ENCODE measurements at places on chromosomes 3 and 15.

DNA sequence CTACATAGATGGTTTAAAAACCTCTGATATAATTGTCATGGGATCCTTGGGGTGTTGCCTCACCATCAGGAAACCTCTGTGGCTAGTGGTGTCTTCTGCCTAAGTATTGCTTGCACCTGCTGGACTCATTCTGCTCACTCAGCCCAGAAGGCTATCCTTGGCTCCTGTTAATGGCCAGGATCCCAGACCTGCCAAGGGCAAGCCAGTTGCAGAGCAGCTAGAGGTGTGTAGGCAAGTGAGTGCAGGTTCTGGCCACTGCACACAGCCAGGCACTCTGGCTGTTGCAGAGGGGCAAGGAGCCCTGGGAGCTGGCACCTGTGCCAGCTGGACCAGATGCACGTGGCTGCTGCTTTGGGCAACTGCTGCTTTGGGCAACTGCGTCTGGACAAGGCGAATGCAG lies 1125.8 kb downstream of the SI start:
- no peak for DNase-seq

DNA sequence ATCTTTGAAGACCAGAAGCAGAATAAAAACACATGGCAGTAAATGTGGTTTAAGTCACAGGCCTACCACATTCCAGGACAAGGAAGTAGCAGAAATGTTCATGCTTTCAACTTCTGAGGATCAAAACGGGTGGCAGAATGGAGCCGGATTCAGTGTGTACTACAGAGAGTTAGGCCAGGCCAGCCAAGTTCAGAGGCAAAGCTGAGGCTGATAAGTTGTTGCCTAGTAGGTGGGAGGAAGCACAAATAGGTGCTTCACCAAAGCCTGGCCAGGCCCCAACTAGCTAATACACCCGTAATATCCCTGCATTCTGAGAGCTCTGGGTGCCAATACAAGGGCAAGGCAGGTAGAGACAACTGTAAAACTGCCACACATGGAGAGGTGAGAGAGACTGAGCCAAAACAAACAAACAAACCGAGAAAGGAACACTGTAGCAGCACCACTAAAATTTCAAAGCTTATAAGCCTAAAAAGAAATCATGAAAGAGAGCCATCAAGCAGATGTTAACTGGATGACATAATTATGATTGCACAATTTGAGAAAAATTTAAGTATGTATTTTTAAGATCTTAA lies 156.4 kb upstream of the CBLB start:
- no peak for DNase-seq

DNA sequence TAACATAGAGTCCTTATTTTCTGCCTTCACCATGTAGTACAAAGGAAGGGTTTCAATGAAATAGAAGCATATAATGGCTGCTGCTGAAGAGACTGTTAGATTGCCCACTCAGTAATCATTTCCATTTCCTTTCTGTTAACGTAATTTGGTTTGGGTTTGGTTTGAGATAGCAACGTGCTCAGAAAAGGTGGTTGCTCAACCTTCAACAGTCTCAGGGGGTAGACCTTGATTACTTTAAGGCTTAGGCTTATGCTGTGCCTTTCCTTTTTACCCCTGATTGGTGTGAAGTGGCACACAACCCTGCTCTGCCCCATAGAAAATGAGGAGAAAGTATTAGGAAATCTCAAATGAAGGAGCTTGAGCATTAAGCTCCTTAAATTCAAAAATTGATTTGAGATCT lies 163.7 kb upstream of the TP63 start:
- no peak for DNase-seq

DNA sequence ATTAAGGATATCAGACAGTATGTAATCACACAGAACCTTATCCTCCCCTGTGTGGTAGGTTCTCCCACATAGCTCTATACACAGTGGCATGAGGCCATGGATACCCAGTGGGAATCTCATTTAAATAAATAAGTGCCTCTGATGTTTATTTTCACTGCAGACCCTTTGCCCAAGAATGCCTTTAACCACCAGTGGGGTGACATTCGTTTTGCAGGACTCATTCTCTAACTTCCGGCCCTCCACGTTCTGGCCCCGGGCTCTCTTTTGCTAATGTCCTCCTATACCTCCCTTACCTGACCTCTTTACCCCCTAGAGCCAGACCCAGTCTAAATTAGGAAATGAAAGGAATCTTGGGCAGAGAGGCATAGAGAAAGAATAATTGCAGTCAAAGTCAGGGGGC lies 8.3 kb downstream of the CCDC80 start:
- no peak for DNase-seq

- DNase-seq, result no peak
These were observed 8.9 kb downstream of the TPM1 start for GRCh38 chr15:63051156-63052066.

GRCh38 chr3:59116233-59116537 lies 66.4 kb upstream of the CFAP20DC start:
- no peak for DNase-seq

DNA sequence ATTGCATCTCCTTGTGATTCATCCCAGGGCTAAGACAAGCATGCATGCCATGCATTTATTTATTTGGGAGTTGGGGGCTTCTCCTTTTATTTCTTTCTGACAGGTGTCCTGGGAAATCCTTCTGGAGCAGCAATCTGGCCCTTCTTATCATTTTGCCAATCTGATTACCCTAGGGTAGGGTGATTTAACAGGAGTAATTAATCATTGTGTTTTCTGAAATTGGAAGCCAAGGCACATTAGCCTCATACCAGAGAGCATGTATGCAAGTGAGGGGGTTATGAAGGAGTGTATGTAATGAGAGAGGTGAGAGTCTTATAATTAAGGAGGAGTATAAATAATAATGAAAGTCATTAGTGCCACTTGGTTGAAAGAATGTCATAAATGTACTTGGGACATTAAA lies 37.4 kb upstream of the ARPP21 start:
- no peak for DNase-seq

DNA sequence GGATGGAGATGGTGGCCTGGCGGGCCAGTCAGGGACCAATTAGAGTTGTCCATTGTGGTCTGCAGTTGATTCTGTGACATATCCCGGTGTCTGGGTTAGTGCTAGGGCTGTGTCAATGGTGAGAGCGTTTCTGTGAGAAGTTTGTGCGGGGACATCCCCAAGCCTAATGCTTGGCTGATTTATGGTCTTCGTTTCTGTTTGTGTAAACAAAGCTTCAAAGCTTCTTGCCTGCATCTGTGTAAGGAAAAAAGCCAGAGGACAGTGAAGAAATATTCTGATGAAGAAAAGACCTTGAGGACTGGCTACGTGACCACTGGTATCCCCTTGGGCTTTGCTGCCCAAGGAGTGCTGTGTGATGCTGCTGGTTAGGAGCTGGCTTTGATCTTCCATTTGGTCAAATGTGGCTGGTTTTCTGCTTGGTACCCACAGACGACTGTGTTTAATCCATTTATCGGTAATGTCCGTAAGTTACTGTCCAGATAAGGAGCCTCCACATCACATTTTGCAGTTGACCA lies 74.6 kb upstream of the LRTM1 start:
- DNase-seq, result no peak

DNA sequence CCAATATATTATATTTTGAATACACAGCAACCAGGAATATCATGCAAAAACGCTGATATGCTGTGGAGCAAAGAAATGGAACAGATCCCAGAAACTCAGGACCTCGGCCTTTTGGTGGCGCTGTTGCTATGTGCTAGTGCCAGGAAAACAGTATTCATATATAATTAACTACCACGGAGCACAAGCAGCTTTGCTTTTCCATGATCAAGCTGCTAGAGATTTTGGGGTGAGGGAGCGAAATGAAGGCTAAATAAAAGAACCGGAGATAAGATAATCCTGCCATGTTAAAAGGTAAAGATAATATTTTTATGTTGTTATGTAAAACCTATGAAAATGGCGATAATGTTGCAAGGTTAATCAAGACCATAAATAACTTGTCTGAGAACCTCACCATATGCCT lies 157.7 kb upstream of the FAM3D start:
- DNase-seq, result peak; percentile 72

GRCh38 chr15:72166716-72167417 lies 30.7 kb downstream of the GRAMD2A start:
- no peak for DNase-seq

DNA sequence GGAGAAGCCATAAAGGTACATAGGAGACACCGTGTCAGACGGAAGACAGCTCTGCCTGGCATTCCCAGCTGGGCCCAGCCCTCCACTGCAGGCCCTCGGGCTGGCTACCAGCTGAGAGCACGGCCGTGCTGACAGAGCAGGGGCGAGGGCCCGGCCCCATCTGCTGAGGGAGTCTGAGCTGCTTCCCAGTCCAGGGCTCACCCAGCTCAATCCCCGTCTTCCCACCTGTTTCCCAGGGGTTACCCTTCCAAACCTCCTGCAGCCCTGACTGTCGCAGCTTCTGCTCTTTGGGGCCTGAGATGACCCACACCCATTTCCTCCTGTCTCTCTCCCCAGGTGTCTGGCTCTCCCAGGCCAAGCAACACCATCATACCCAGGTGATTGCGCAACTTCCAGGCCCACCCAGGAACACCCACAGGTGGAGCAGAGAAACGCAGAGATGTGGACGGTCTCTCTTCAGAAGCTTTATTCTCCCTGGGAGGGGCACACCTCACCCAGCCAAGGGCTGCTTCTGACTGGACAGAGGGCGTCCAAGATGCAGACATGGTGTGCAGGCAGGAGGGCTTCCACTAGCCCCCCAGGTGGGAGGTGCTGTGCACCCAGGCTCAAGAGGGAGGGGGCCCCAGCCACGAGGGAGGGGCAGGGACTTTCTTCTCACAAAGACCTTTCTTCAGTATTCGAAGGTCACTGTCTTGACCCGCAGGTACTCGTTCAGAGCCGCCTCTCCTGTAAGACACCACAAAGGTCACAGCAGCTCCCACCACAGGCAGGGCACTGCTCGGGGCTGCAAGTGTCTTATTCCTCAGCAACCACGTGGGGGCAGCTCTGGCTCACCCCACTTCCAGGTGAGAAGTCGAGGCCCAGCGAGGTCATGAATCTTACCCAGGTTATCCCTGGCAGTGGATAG lies 19.4 kb upstream of the SLC41A3 start:
- no peak for DNase-seq

GRCh38 chr15:74655424-74655823 lies 39.8 kb downstream of the CLK3 start:
- no peak for DNase-seq

DNA sequence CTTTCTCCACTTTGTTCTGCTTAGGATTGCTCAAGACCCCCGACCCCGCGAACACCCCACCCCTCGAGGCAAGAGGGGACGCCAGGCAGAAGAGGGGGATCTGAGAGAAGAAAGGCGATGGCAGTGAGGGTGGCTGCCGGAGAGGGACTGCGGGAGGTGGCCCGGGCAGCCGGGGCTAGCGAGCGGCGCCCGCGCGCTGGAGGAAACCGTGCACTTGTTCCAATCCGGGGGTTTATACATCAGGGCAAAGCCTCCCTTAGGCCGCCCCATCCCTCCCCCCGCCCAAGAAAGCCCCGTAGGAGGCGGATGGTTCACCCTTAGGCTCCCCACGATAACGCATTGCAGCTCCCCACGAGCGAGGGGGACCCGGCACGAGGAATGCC lies 475 bp downstream of the ERC2 start:
- DNase-seq, result no peak

DNA sequence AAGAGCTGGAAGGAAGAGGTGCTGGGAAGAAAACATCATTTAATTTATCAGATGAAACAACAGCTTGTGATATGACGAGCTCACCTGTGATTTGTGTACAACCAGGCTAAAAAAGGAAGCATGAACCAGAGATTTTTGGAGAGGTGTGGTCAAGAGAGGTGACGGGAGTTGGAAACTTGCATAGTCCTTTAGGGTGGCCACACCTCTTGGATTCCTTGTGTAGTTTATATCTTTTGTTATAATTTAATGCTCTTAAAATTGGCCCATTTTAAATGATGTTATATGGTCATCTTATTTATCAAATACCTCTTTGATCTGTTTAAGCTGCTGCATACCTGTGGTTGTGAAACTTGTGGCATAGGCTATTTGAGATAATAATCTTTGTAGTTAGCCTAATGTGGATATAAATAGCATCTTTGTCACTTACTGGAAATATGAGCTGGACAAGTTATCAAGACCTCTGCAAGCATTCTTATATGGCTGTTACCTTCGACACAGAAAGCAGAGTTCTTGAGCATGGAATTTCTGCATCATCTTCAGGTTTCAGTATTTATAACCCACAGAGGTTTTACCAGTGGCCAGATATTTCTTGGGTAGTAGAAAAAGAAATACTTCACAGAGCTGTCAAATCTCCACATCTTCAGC lies 49.1 kb downstream of the IL1RAP start:
- no peak for DNase-seq

DNA sequence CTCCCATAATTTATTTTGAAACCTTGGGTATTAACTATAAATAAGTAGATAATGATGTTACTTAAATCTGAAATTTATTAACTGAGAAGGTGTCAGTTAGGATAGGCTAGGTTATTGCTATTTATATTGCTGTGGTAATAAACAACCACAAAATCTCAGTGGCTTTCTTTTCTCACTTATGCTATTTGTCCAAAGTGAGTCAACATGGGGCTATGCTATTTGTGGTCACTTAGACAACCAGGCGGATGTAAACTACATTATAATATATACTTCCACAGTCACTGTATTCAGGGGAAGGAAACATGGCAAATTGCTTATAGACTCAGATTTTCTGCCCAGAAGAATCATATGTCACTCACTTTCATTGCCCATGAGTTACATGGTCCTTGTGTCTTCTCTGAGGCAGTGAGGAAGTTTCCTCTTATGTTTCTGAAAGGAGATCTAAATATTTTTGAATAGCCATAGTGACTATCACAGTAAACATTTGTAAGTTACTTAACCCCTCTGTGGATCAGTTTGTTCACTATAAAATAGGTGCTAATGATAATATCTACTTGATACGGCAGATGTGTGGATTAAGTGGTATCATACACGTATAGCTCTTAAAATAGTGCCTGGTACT lies 19.8 kb downstream of the HMG20A start:
- no peak for DNase-seq

DNA sequence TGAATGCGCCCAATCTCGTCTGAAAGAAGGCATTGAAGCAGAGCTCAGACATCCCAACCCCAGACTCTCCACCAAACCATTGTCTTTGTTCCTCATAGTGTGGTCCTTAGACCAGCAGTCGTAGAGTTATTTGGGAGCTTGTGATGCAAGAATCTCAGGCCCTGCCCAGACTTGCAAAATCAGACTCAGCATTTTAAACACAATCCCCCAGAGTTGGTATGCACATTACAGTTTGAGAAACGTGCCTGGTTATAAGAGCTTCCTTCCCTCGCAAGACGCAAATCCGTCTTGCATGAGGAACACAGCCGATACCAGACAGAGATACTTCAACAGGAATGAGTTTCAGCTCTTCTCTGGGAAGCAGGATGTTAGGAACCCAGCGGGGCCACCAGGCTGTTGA lies 38.9 kb upstream of the IREB2 start:
- DNase-seq, result no peak

- no peak for DNase-seq
These were observed 24.8 kb downstream of the IL20RB start for GRCh38 chr3:136982520-136983138.

GRCh38 chr3:168216851-168217250 lies 121.1 kb upstream of the GOLIM4 start:
- no peak for DNase-seq

DNA sequence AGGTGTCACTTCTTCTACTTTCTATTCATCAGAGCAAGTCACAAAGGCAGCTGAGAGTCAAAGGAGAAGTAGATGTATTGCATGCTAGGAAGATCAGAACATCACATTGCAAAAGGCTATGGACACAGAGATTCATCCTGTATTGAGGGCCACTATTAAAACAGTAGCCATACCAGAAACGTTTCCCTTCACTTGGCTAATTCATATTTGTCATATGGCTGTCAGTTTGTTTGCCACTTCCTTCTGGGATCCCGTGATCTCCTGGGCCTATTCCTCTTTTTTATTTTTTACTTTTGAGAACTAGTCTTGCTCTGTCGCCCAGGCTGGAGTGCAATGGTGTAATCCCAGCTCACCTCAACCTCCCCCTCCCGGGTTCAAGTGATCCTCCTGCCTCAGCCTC lies 184.0 kb upstream of the SATB1 start:
- no peak for DNase-seq

Measured in Kasumi-1 (cell line).